ENCODE measurements at places on chromosomes 1 and 21. TPM values are rescaled to one million over a fixed set of nuclear protein-coding genes. Genes with fewer than 3 reads are reported as not detected.

The RAB7B gene
- 6.2 TPM for total RNA-seq

The SLC41A1 gene
- total RNA-seq = 18.8 TPM

The MMEL1 gene
- total RNA-seq = not detected

The DENND2C gene
- total RNA-seq = 0.89 TPM

The MTARC2 gene
- total RNA-seq = 1.2 TPM

The FAM131C gene
- total RNA-seq = not detected

The TMEM51 gene
- 9.2 TPM for total RNA-seq

The FAM72C gene
- total RNA-seq = 2.5 TPM

The C8A gene
- total RNA-seq = not detected

The CFHR2 gene
- not detected for total RNA-seq

The FCGR3B gene
- not detected for total RNA-seq

The C1orf185 gene
- not detected for total RNA-seq

The TSEN15 gene
- 47.3 TPM for total RNA-seq

All from myometrial cell (primary cell).